ENCODE measurements at places on chromosomes 16 and 17.

- no peak overlapping the region for H3K27ac ChIP-seq
- H3K4me1 ChIP-seq = no peaks in the 10 kb centered on the region
- H3K36me3 ChIP-seq = no peaks in the 10 kb centered on the region
Measured at GRCh38 chr16:71467810-71468209, 5.8 kb upstream of the ZNF23 start.

DNA sequence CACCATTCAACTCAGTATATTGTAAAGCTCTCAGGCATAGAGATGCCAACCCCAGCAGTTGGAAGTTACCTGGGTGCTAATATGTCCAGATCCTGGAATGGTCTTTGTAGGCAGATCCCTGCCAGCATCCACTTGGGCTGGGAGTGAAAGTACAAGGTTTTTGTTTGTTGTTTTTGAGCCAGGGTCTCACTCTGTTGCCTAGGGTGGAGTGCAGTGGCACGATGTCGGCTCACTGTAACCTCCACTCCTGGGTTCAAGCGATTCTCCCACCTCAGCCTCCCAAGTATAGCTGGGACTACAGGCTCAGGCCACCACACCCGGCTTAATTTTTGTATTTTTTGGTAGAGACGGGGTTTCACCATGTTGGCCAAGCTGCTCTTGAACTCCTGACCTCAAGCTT, 177.6 kb downstream of the IRF8 start:
- no peak overlapping the region for H3K27ac ChIP-seq
- no peak overlapping the region for H3K4me3 ChIP-seq
- DNase-seq = no peak
- H3K4me1 ChIP-seq = no peaks in the 10 kb centered on the region

GRCh38 chr16:11401161-11402050, 56.1 kb downstream of the RMI2 start:
- H3K4me1 ChIP-seq = no peaks in the 10 kb centered on the region
- H3K4me3 ChIP-seq = no peak overlapping the region
- no peaks in the 10 kb centered on the region for H3K27me3 ChIP-seq
- H3K27ac ChIP-seq = no peak overlapping the region
- peak; percentile 71 for DNase-seq
- no peaks in the 10 kb centered on the region for H3K36me3 ChIP-seq

DNA sequence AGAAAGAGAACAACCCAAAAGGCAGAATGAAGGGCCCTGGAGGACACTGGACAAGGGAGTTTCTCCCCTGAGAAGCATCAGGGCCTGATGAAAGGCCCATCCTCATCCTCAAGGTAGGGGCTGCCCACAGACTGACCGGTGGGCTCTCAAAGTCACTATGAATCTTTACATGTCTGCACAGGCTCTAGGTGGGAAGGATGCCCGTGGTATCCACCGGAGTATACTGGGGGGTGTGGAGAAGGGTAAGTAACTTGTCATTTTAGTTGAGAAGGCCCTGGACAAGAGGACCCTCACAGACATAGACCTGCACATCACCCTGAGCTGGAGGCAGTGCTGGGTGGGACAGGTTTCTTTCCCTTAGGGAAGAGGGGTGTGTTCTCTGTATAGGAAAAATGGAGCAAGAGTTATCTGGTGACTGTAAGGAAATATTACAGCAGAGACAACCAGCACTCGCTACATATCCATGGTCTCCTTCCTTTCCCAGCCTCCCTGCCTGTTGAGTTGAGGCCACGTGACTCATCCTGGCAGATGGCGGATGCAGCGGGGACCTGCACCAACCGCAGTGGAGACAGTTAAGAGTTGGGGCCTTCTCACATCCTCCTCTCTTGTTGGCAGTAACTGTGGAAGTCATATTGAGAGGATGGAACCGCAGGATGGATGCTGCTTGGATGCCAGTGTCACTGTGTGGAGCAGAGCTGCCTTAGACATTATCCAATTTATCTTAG, 45.6 kb upstream of the KCNJ12 start:
- H3K36me3 ChIP-seq = no peaks in the 10 kb centered on the region
- H3K27me3 ChIP-seq = no peaks in the 10 kb centered on the region
- H3K4me1 ChIP-seq = no peaks in the 10 kb centered on the region
- H3K27ac ChIP-seq = no peak overlapping the region

DNA sequence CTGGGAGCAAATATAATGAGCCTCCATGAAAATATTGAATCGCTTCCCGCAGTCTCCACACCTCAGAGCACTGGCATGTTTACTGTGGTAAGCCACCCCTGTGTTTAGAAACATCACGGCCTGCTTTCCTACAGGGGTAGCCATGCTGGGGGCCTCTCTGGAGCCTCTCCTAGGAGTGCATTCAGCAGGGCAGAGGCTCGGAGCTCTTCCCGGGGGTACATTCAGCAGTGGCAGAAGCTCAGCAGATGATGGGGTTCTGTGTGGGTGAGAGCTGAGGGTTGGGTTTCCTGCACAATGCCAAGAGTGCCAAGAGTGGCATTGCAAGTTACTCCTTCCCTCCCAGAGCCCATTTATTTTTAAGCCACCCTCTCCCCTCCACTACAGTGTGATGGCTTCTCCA, 386.6 kb downstream of the SEC14L1 start:
- H3K27ac ChIP-seq = no peak overlapping the region
- no peaks in the 10 kb centered on the region for H3K4me1 ChIP-seq
- DNase-seq = no peak
- H3K4me3 ChIP-seq = no peak overlapping the region

All from aorta (tissue), 5 donors.